ENCODE measurements at places on chromosomes 4 and X.

GRCh38 chr4:152776352-152776751 is 3.2 kb downstream of the TIGD4 start:
- DNase-seq: no peak

- no peak for DNase-seq
These were observed 20.9 kb upstream of the MSANTD1 start for GRCh38 chr4:3227878-3228675.

DNA sequence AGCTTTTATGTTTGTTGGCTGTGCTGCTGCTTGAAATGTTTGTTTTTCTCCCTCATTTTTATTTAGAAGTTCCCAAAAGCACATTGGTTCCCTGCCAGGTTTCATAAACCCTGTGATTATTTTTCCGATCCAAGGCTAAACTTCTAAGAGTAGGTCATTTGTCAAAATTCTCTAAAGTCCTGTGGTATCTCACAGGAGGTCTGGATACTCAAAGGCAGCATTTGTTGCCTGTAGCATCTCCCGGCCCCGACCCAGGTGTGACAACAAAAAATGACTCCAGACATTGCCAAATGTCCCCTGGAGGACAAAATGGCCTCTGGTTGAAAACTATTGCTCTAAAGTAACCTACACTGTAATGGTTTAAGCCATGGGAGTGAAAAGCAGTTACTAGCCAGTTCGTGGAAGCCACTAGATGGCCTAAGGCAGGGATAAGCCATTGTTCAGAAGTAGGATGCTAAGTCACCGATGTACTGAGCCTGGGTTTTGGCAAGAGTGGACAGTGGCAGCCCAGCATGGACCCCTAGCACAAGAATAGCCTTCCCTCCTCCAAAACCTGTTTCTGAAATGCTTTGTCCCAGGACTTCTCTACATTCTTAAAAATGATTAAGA is 256.1 kb downstream of the THOC2 start:
- DNase-seq: no peak

GRCh38 chr4:21641696-21642095 is 306.9 kb downstream of the KCNIP4 start:
- no peak for DNase-seq
